ENCODE measurements at places on chromosomes 12 and 14.

DNA sequence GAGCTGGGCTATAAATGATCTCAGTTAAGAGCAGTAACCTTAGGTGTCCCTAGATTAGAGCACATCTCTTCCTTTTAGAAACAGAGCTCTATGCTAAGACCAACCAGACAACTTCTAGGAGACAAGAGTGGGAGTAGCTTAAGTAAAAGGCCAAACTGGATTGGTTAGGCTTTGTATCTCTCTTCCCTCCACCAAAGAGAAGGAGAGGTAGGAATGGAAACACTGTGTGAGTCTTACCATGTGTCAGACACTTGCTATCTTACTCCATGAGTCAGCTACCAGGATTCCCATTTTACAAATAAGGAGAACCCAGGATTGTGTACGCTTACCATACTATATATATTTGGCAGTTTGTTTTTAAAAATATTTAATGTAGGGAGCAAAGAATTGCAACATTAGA, 122.9 kb downstream of the PAX9 start:
- no peak for DNase-seq

GRCh38 chr12:6158255-6158654, 33.8 kb upstream of the VWF start:
- DNase-seq = no peak

DNA sequence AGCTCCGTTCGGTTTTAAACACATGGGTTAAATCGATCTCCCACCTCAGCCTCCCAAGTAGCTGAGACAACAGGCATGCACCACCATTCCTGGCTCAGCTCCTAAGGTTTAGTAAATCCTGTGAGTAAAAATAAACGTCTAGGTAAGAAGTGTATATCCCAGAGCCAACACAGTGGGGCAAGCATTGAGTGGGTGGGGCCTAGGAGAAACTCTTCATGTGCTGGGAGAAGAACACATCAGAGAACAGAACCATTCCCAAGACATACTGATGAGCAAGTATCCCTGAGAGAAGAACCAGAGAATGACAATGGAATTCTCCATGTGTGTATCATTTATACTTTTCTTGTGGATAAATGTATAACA, 86.3 kb downstream of the SEC23A start:
- DNase-seq = no peak

DNA sequence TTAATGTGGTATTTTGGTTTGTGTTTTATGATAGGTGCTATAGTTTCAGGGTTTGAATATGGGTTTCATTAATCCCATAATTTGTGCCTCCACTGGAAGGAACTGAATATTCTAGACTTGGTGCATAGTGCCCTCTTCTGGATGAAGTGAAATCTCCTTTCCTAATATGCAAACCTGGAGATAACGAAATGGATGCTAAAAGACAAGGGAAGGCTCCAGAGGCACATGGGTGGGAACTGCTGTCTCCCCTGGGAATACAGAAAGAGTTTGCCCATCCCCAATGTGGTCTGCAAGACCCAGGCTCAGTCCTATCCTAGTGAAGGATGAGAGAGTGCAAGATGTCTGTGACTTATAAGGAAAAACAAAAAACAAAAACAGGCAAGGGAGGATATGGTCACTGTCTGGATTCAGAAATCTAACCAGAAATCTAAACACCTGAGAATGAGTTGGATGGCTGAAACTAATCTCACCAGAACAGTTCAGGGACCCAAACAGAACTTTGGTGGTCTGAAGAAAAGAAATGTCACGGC, 142.3 kb upstream of the TMPO start:
- DNase-seq = no peak

- no peak for DNase-seq
Measured at GRCh38 chr12:80559766-80560165, 115.7 kb downstream of the PTPRQ start.

DNA sequence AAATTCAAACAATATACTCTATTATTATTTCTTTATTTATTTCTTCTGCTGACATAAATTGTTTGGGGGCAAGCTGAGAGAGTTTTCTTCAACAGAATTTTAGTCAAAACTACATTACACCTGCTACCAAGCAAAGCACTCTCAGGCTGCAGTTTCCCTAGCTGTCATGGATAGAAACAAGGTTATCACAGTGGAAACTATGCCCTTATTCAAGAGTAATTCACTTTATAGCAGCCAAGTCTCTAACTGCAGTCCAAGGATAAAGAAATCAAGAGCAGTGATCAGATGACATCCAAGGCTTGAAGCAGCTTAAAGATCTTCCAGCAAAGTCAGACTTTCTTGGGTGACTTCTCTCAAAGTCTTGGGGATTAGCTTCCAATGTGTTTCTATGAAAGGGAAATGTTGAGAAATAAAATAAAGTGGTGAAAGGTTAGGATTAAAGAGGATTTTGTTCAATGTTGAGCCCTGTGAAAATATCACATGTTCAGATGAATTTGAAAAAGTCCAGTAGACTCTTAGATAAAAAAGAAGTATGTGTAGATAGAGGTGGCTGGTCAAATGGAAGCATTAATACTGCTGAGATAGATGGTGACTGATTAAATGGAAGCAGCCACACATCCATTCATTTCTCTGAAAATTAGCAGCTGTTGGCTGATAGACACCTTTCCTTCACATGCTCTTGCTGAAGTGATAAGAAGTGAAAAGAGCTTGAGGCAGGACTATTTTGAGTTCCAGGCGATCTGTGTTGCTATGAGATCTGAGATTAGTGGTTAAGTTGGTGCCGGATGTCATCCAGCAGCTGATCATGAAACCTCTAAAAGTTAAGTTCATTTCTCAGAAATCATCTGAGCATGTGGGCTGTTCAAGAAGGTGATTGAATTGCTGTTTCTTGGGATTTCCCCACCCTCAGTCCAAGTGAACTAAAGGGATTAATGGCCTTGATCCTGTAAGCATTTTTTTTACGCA, 257.8 kb upstream of the BTG1 start:
- DNase-seq = no peak

DNA sequence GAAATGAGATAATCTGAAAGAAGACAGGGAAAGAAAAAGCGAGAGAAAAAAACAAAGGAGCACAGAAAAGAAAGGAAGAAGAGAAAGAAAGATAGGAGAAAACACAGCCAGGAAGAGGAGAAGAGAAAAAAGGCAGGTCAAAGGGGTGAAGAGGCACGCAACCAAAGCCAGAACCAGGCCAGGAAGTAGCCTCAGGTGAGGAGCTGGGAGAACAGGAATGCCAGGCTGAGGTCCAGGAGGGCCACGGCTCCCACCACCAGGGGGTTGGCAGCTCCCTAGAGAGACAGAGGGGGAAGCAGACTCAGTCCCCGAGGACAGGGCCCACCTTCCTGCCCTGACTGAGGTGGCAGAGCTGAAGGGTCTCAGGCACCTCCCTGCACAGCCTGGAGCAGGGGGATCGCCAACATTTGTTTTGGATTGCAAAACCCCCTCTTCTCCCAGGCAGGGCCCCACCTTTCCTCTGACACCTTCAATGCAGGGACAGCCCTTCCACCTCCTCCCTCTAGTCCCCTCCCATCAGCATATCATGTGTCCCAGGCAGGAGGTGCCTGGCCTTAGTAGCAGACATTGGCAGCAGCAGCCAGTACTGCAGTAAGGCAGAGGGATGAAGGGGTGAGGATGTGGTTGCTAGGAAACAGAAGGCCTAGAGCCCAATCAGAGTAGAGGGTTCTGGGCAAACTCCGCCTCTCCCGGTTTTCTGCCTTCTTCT, 2.0 kb upstream of the AP1G2 start:
- no peak for DNase-seq

- no peak for DNase-seq
Measured at GRCh38 chr14:101350691-101351090, 210.6 kb upstream of the DIO3 start.

DNA sequence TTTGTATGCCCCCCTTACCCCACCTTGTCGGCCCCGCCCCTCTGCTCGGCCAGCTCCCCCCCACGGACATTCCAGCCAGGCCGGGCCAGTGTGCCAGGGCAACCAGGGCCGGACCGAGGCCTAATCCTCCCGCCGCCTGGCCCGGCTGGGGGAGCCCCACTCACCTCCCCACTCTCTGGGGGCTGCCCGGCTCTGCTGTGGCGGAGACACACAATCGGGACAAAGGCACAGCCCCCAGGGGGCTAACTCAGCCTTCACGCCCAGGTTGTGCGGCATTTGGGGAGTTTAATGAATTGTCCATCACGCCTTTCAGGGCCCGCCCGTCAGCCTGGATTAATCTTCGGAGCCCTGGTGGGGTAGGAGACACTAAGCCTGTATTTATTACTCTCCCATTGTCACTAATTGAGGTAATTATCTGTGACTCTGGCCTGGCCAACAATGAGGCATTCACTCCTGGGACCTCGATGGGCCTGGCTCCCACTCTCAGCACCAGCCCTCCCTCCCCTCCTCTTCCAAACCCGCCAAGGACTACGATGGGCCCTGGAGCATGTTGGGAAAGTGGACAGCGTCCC, 8.7 kb downstream of the WNT1 start:
- DNase-seq = no peak
